GM12864 (cell line): ENCODE measurements at places on chromosomes 11 and 22.
A peak's percentile ranks its signal among the peaks of the same experiment; 100 is the strongest.

DNA sequence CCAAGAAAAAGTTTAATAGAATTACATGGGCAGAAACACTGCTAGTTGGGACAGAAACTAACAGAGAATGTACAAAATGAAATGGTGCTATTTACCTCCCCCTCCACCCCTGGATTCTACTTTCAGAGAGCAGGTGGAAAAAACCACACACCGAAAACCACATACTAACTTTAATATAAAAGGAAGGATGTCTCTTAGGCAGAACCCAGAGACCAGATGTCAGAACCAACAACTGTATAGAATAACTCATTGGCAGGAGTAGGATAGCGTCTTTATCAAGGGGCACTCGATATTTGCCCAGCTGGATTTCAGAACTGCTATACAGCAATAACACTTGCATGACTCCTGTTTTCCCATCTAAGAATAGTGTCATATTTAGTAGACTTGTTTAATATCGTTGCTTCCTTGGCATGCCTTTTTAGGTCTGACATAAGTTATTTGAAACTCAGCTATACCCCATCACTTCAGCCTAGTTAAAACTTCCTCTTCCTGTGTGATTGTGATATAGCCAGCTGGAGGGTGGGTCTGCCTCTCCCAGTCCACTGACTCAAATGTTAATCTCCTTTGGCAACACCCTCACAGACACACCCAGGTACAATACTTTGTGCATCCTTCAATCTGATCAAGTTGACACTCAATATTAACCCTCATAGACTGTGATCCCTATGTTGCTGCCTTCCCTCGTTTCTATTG is 1.2 kb downstream of the SLC22A25 start:
- DNase-seq = no peak

GRCh38 chr11:120168960-120169681 is 31.2 kb upstream of the TRIM29 start:
- no peak for DNase-seq

DNA sequence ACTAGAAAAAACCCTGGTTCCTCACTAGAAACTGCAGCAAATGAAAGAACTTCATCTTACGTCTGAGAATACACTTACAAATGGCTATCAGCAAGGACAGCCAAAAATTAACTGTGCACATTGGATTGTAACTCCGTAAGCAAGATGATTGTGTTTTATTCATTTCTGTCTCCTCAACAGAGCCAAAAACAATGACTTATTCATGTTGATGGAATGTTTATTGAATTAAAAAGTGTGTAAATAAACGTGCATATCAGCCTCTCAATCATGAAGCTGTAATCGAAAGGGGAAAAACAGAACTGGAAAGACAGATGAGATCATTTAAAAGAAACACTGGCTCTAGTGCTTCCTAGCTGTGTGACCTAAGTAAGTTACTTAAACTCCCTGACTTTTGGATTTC is 307.5 kb upstream of the ZC3H12C start:
- no peak for DNase-seq

DNA sequence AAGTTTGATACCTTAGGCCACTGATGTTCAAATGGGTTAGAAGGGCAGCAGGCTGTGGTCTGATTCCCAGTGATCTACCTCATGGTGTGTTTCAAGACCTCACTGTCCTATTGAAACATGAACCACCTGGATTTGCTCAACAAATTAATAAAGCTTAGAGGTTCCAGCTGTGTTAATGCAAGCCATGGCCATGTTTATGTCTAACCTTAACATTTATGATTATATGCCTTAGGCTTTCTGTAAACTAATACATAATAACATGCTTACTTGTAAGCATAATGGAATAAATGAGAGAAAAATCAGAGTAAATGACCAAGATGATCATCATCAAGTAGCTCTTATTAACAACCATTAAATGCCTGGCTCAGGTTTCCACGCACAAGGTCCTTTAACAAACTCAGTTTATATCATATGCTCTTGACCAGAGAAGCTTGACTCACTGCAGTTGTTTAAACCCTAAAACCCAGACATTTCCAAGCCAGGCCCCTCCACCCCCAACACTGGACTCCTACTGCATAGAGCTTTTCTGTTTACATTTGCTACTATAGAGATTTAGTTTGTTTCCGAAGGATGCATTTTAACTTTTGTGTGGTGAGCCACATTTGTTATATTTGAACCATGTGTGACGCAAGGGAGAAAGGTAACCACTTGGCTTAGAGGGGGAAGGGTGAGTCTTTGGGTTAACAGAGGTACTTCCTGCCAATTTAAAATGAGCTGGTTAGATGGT is 43.7 kb downstream of the KREMEN1 start:
- no peak for DNase-seq

GRCh38 chr11:3382613-3383285 is 3.8 kb upstream of the ZNF195 start:
- DNase-seq = no peak

- no peak for DNase-seq
These were observed 66.8 kb upstream of the E2F8 start for GRCh38 chr11:19307498-19307897.

GRCh38 chr22:47786650-47787290 is 1024.3 kb downstream of the TBC1D22A start:
- DNase-seq = no peak

- peak; percentile 78 for DNase-seq
These were observed 23.1 kb downstream of the PTPN5 start for GRCh38 chr11:18768472-18768901.

DNA sequence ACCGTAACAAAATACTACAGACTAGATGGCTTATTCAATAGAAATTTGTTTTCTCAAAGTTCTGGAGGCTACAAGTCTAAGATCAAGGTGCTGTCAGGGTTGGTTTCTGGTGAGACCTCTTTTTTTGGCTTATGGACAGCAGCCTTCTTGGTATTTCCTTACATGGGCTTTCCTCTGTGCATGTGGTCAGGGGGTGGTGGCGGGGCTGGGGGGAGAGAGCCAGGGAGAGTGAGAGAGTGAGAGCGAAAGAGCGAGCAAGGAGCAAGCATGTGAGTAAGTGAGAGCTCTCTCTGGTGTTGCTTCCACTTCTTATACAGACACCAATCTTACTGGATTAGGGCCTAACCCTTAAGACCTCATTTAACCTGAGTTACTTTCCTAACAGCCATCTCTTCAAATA is 181.5 kb downstream of the TMEM135 start:
- peak; percentile 8 for DNase-seq

DNA sequence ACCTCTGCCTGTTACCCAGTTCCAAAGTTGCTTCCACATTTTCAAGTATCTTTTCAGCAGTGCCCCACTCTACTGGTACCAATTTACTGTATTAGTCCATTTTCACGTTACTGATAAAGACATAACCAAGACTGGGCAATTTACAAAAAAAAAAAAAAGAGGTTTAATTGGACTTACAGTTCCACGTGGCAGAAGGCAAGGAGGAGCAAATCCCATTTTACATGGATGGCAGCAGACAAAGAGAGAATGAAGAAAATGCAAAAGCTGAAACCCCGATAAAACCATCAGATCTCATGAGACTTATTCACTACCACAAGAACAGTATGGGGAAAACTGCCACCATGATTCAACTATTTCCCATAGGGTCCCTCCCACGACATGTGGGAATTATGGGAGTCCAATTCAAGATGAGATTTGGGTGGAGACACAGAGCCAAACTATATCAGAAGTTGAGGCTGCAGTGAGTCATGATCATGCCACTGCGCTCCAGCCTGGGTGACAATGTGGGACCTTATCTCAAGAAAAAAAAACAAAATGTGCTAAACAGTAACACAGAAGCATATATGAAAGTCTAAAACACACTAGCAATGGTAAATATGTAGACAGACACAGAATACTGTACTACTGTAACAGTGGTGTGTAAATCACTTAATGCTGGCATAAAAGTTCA is 190.3 kb upstream of the ZC3H12C start:
- no peak for DNase-seq

GRCh38 chr22:22403771-22404170 is 104.8 kb downstream of the ZNF280B start:
- DNase-seq = no peak

DNA sequence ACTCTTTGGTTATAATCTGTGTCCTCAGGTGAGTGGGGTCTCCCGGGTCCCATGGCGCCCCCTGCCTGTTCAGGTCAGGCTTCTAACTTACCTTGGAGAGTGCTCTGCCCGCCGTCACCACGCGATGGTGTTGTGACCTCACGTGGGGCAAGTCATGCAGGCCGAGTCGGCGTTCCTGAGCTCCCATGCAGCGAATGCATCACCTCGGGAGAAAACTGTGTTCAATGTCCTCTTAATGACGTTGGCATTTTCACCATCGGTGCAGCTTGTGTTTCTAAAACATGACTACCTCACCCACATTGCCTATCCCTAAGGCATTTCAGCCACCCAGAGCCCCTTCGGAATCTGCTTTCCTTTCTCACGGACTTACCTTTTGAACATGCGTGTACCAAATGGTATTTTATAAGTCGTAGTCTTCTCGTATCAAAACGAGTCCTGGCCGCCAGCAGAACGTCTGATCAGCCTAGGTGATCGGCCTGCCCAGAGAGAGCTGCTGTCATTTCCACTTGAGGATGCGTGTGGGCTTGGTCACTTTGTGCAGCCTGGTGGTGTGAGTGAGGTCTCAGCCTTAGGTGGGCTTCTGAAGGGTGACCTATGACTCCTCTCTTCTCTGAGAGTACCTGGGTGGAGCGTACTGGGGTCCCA is 64.8 kb downstream of the TBC1D22A start:
- no peak for DNase-seq

DNA sequence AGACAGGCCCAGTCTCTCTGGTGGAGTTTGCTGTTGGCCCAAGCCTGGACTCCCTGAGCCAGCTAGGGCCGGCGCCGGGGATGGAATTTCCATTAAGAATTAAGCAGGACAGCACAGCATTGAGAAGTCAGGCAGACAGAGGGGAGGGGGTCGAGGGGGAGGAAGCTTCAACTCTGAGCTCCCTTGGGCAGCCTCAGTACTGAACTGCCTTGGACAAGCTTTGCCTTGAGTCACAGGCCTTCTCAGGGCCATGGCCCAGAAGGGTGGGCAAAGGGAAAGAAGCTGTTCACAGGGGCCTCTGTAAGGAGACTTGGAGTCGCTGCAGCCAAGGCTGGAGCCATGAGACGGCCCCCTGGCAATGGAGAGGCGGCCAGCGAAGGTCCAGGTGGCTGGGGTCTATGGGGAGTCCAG is 2.6 kb upstream of the INSC start:
- no peak for DNase-seq

DNA sequence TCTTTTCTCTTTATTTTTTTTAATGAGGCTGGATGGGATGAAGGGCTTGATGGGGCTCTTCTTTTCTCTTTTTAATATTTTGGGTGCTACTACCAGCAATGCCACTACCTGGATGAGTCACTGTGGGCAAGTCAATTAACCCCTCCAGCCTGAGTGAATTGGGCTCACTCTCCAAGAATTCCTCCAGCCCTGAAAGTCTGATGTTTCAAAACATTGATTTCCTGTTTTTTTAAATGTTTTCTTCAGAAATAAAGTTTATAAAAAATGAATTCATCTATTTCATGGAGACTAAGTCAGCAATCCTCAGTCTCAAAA is 812 bp upstream of the OR5A2 start:
- no peak for DNase-seq

- DNase-seq = no peak
These were observed 15.8 kb downstream of the MYEOV start for GRCh38 chr11:69309631-69310280.

DNA sequence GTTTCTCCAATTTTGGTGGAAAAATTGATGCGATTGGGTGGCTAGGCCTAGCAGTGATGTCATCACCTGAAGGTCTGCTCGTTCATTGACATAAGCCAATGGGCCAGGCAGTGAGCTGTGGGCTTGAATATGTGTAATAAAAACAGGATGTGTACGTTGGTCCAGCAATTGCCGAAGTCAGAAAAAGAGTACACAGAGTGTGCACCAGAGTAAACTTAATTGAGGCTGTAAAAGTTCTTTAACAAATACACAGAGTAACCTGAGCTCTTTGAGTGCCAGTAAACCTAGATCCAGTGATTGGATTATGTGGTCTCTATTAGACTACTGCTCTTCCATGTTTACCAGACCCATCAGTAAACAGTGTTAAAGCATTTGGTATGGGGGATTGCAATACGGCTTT is 13.0 kb upstream of the GLYATL1 start:
- no peak for DNase-seq

GRCh38 chr22:38177926-38178604 is 3.6 kb downstream of the PLA2G6 start:
- DNase-seq = no peak

- no peak for DNase-seq
These were observed 42.9 kb upstream of the CRYBB3 start for GRCh38 chr22:25156736-25157135.

DNA sequence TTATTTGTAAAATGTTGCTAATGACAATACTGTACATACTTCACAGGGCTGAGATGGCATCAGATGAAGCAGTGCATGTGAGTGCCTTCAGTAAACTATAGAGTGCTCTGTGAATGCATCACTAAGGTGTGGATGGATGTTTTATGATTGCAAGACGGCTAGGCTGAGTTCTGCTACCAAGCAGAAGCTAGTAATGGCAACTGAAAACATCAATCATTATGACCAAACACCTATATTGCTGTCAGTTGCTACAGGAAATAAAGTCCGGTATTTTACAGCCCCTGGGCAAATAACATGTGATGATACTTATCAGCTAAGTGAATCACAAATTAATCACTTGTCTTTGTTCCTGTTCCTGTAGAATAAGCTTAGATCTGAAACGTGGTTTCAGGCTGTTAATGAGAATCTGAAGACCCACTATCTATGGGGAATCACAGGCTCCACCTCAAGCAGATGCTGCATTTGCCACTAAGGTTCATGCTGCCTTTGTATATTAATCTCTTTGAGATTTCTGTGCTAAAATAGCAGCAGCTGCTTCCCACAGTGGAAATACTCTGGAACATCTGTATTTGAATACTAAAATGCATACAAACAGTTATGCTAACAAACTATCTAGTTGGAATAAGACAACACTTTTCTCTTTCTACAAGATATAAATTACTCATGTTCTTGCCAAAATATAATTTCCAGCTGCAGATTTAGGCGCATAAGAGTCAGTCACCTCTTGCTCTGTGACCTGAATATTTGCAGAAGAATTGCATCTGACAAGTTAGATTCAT is 254.0 kb upstream of the PITPNB start:
- DNase-seq = no peak

DNA sequence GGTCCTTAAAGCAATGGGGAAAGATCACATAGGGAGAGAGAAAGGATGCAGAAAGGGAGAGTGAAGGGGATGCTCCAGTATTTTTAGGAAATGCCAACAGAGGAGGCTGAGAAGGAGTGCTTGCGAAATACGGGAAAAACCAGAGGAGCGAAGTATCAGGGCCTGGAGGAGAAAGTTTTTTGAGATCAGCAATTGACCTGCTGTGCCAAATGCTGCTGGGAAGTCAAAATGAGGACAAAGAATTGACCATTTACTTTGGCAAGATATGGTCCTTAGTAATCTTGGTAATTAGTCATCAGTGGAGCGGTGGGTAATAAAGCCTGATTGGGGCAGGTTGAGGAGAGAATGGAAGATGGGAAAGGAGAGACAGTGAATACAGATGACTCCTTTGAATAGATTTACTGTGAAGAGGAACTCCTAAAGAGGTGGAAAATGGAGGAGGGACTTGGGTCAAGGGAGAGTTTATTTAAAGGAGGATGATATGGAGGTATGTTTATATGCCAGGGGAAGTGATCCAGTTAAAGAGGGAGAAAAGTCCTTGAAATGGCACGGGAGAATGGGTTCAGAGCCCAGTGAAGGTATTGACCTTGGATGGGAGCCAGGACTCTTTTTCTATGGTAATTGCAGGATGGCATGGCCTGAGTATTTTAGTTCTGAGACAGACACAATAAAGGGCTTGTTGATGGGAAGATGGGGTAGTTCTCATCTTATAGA is 111.5 kb downstream of the PKNOX2 start:
- DNase-seq = no peak
